ENCODE measurements at places on chromosomes 5 and 9.

DNA sequence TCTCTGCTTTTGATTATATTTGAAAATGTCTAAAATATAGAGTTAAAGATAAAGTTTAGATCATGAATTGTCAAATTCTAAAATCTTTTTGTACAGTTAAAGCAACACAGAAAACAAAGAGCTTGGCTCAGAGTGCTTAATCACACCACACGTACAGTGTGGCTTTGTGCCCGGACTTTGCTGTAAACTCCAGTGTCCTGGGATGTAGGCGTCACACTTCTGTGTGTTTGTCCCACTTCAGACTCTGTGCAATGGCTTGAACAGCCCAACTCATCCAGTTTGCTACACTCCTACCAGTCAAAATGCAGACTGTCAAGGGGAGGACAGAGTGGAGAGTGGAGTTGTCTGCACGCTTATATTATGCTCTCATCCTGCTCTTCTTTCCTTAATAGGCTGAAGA is 45.3 kb downstream of the SMARCA2 start:
- DNase-seq: no peak

- peak; percentile 9 for DNase-seq
These were observed 198.8 kb downstream of the AUH start for GRCh38 chr9:91162784-91163443.

GRCh38 chr5:124708086-124708485 is 38.4 kb downstream of the ZNF608 start:
- no peak for DNase-seq

DNA sequence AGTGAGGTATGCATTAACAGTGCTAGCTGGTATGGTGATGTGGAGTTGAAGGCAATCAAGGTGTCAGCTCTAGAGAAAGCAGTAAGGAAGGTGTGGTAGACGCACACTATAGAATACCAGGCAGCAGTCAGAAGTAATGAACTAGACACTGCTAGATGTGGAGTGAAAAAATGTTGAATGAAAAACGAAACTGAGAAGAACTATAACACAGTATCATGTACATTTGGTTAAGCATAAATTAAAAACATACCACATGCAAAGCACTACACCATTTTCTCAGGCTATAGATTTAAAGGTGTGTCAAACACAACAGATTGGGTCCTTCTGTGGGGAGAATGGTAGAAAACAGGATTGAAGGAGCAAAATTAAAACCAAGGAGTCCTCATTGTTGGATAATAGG is 15.4 kb downstream of the ZNF622 start:
- DNase-seq: no peak

DNA sequence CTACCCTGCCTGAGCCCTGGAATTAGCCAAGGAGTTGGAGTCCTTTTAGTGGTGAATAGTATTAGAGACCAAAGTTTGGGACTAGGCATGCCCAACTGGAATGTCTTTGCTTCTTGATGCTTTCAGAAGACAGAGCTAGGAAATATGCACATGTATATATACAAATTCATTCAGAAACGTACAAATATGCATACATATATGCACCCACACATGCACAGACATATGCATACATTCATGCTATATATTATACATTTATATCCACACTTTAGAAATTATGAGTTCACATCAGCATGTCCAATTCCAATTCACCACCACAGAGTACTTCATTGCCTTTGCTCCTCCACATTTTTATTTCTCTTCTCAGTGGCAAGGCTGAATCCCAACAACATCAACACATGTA is 398.3 kb upstream of the MPDZ start:
- DNase-seq: no peak

- no peak for DNase-seq
These were observed 158.8 kb downstream of the DEPDC1B start for GRCh38 chr5:60540856-60541805.

DNA sequence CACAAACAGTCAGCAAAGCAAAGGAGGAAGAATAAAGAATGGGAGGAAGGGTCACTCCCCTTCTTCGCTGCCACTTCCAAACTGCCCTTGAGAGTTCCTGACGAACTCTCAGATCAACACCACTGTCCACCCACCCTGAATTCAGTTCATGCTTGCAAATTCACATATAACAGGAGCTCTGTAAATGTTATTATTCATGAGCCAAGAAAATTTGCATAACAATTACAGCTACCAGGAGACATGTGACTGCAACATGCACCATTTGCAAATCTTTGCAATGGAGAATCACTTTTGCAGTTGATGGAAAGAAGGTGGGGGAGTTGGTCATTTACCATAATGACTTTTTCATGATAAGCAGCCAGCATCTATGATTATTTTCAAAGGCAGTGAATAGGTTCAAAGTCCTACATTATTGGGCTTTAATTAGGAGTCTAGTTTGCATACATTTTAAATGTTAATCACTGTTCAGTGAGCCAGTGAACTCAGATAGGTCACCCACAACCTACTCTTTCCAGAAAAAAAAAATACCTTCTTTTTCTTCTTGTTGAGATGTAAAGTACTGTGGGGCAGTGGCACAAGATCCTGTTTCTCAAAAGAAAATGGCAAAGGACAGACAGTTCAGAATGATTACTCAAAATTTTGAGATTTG is 149.7 kb downstream of the CAAP1 start:
- DNase-seq: no peak

Measured in ACHN (cell line).